ENCODE measurements at places on chromosomes 1 and 21.
A peak's percentile ranks its signal among the peaks of the same experiment; 100 is the strongest.

DNA sequence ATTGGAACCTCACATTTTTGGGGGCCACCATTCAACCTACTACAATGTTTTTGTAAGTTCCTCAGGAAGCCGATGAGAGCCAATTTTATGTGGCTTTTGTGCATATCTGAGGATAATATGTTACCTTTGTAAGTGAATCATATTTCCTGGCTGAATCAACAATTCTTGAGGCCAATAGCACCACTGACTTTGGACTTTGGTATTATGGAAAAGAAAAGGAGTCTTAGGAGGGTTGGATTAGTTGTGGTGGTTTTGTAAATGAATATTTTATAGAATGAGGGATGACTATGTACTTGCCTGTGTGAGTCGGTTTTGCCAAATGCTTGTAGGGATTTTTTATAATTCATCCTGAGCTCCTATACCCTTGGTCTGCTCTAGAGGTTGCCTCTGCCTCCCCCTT, 181.5 kb upstream of the HMGB4 start:
- DNase-seq = no peak

DNA sequence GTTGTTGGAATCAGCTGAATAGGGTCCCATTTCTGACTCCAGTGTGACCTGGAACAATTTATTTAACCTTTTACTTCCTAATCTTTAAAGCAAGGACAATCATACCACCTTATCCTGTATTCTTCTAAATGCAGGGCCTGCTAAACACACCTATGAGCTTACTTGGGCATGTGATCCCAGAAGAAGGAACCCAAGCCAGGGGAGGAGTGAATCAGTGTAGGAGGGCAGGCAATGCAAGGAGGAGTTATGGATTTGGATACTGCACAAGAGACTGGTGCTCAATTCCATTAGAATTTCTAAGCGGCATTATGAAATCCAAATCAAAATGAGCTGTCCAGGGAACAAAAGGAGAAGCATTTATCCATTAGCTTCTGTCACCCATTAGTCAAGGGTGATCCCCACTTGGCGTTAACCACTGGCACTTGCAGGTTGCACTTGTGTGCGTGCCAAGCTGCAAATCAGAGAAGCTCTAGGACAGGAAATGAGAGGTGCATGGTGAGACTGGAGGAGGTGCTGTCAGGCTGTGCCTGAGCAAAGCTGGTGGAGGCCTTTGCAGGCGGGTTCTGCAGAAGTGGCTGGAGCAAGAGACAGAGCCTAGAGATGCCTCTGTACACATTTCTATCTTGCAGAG, 297.2 kb upstream of the PLXNA2 start:
- DNase-seq = no peak

DNA sequence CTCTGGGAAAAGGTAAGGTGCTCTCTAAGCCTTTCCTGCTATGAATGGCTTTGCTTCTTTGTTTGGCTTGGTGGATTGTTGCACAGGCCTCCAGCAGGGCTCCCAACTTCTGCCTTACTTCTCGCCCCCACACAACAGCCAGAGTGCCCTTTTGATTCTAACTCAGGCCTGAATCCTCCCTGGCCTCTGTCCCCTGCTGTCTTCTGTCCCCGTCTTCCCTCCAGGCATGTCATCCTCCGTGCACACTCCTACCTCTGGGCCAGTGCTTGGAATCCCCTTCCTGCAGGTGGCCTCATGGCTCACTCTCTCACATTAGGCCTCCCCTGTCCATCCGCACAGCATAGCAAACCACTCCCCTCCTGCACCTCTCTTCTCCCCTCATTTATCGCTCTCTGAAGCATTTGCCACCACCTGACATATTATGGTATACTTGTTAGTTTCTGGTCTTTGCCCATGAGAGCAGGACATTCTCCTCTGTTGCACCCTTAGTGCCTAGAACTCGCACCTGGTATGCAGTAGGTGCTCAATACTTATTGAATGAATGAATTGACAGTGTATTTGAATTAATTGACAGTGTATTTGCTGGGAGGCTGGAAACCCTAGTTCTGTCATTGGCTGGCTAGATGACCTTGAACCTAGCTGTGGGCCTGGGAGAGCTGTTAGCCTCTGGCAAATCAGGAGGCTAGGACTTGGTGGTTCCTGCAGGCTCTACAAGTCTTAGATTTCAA, 2.9 kb downstream of the ZDHHC18 start:
- no peak for DNase-seq

DNA sequence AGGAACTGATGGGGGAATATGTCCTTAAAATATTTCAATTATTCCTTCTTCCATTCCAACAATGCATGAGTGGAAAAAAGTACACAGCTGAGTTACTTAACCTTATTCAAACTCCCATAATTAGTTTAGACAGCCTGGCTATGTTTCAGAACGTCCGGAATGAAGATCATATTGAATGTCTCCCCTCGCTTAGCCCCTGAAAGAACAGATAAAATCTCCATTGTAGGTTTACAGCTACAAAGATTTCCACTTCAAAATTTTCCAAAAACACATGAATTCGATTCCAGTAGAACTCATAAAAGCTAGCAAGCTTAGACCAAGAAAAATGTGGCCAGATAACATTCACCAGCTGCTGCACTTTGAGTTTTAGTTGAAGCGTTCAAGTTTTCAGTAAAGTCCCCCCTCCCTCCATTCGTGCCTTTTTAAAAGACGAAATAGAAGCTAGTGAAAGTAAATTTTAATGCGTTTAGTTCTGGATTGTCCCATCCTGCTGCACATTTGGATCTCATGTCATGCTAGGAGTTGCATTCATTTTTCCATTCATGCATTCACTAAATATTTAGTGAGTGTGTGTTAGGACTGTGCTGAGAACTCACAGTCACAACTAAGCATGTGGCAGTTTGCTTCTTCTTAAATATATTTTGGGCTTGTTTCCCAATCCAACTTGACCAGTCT, 29.4 kb upstream of the SSX2IP start:
- DNase-seq = no peak

GRCh38 chr1:103953386-103953785, 203.7 kb downstream of the AMY1C start:
- no peak for DNase-seq

DNA sequence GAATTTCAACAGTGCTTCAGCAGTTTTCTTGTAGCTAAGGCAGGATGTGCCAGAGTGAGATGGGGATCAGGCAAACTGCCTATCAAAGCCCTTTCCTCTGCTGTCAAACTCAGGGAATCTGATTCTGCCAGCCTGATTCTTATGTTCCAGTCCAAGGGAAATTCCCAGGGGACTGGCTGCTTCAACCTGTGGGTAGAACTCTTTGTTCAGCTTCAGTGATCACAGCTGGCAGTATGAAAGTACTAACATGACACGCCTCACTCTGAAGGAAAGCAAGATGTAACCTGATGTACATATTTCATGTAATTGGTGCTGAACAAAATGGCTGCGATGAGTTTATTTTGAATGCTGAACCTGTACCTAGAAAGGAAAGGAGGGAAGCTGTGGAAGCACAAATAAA, 40.1 kb upstream of the SLC5A9 start:
- no peak for DNase-seq

DNA sequence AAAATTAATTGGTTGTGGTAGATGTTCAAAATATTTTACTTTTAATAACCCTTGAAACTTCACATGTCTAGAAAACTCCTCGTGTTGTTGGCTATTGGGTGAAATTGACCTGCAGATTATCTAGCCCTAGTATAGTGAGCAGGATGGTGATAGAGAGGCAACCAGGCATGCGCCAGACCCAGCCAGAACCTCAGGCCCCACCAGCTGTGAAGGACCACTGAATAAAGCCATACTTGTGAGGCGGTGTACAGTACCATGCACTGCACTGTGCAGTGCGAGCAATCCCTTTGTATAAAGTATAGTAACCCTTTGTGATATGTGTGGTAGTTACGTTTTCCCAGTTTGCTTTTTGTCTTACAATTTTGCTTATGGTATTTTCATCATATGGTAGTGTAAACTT, 8.5 kb downstream of the TTF2 start:
- DNase-seq = no peak

DNA sequence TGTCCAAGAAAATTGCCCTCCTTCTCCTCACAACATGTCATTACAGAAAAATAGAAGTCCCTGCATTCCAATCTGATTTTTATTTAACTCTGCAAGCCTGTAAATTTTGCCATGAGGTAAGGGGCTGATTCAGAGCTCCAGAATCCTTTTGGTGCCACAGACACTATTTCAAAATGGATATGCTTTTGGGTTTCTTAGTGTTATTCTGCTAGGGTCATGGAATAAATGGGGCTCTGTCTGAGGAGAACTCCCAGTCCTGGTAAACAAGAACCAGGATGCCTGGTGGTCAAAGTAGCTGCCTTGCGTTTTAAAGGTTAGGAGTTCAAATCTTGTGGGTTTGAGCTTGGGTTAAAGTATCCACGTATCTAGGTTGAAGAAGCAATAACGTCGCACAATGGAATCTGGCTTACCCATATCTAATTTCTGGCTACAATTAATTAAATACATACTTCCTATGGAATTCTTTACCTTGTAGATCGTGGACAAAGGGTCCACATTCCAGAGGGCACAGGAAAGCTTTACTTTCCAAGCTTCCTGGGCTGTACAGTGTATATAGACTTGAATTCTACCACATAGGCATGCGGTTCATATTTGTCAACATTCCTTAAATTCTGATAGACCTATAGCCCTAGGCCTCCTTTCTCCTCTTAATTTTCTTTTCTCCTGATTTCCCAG, 98.0 kb upstream of the CDC42BPA start:
- no peak for DNase-seq

GRCh38 chr1:84619383-84620102, 45.3 kb upstream of the CTBS start:
- DNase-seq = peak; percentile 49
